ENCODE measurements at places on chromosomes 11 and 22.

DNA sequence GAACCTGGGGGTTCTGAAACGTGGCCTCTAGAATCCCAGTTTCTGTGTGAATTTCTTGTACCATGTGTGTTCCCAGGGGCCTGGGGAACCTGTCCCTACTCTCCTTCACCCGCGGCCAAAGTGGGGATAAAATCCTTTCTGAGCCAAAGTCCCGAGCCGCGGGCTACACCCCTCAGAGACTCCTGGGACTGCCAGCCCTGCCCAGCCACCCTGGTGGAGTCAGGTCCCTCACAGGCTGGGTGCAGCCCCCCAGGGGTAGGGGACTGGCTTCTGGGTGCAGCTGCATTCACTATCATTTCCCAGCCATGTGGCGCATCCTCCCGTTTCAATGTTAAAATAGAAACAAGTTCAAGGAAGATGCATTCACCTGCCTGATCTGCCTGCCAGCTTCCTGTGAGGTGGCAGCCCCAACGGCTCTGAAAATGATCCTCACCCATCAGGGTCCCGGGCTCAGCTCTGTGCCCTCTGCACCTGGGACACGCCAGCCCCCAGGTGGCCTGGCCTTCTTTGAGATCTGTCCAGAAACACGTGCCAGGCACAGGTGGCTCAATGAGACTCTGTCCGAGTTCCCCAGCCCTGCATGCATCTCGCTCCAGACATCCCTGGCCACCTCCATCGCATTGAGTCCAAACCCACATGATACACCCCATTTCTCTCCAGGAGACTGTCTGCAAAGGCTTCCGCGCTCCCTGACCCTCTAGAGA, 338.8 kb downstream of the CTTN start:
- no peak for DNase-seq

GRCh38 chr11:90434858-90435257, 212.0 kb upstream of the CHORDC1 start:
- DNase-seq = no peak

- DNase-seq = no peak
These were observed 77.2 kb upstream of the ZBED5 start for GRCh38 chr11:10935015-10935559.

DNA sequence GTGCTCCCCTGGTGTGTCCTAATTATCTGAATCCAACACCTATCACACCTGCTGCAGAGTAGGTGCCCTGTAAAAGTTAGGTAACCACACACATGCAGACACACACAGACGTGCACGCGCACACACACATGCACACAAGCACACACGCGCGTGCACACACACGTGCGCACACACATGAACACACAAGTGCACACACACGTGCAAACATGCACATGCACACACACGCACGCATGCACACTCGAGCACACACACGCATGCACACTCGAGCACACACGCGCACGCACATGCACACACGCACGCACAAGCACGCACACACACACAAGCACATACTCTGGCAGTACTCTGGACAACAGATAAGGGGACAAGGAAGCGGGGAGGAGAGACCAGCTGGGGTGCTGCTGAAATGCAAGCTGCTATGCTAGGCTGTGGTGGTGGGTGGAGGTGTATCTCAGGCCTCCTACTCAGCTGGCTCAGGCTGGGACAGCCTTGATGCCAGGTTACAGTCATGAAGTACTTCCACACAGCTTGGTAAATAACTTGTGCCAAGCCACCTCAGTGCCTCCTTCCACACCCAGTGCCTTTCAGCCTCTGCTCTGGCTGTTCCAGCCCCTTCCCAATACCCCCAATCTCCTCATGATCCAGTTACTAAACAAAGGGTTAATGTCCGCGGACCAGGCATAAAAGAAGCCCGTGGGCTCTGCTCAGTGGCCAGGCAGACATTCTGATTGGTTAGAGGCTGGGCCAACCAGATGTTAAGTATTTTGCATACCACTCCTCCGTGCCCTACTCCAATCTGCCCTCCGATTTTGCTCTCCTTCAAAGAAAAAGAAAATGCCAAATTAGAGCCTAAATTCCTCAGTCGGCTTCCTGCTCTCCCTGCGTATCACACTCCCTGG, 374.1 kb downstream of the TENM4 start:
- DNase-seq = no peak

GRCh38 chr22:47301820-47302475, 539.5 kb downstream of the TBC1D22A start:
- no peak for DNase-seq

DNA sequence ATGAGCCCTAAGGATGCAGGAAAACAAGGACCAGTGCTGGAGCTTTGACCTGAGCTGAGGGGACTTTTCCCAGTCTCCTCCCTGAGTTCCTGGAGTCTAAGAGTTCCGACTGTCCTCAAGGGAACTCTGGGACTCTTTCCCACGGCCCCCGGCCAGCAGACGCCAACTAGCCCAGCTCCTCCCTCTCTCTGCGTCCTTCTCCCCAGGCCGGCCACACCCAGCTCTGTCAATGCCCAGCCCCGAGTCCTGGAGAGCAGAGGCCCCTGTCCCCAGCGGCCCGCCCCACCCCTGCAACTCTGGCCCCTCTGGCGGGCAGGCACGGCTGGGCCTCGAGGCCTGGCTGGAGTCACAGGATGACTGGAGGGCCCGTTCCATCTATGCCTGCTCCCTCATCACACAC, 29.8 kb downstream of the NECTIN1 start:
- no peak for DNase-seq

DNA sequence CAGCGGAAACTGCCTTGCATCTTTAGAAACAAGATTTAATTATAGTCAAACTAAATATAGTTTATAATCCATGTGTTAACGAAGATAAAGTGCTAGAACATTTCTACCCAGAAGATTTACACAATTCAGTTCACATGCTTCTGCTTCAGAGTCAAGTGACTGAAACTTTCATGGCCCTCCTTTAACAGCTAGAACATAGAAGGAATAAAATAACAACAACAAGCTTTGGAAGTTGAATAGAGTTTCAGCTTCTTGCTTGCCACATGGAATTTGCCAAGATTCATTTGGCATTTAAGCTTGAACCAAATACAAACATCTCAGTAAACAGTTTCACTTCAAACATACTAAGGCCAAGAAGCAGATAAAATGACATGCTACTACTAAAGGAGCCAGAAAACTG, 676.3 kb upstream of the ANO3 start:
- DNase-seq = no peak

- no peak for DNase-seq
These were observed 41.2 kb downstream of the PDE2A start for GRCh38 chr11:72633068-72633467.

GRCh38 chr11:6365659-6366058, 24.6 kb upstream of the SMPD1 start:
- DNase-seq = no peak

DNA sequence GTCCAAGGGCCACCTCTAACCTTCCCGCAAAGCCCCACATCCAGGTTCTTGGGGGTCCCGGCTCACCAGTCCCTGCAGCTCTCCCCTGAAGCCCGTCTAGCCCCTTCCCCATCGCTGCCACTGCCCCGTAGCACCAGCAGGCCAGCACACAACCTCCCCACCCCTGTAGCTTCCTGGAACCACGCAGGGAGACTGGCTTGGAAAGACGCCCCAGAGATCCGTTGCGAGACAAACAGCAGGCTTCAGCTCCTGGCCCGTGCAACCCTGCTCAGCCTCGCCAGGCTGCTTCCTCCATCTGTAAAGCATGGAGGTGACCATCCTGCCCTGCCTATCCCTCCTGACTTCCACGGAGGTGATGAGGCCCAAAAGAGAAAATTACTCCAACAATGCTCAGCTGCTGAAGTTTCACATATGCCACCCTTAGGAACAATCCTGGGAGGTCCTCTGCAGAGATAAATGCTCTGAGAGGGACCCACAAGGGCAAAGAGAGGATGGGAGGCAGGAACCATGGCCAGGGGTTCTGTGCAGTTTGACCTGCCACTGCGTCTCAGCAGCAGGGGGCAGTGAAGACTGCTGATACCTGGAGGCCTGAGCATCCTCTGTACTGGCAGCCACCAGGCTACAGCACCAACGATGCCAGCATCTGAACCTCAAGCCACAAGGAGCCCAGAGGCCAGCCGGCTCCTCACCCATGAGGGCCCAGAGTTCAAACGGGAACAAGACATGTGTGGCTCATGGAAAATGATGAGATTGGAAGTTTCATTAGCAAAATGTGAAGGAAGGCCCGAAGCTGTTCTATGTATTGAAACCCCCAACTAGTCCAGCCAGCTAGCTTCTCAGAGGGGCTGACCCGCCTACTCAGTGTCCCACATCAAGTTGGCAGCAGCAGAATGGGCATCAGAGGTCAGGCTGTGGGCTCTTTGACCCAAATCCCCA, 16.1 kb downstream of the DGCR2 start:
- DNase-seq = peak; percentile 66

GRCh38 chr11:87397011-87397865, 359.5 kb downstream of the TMEM135 start:
- no peak for DNase-seq

DNA sequence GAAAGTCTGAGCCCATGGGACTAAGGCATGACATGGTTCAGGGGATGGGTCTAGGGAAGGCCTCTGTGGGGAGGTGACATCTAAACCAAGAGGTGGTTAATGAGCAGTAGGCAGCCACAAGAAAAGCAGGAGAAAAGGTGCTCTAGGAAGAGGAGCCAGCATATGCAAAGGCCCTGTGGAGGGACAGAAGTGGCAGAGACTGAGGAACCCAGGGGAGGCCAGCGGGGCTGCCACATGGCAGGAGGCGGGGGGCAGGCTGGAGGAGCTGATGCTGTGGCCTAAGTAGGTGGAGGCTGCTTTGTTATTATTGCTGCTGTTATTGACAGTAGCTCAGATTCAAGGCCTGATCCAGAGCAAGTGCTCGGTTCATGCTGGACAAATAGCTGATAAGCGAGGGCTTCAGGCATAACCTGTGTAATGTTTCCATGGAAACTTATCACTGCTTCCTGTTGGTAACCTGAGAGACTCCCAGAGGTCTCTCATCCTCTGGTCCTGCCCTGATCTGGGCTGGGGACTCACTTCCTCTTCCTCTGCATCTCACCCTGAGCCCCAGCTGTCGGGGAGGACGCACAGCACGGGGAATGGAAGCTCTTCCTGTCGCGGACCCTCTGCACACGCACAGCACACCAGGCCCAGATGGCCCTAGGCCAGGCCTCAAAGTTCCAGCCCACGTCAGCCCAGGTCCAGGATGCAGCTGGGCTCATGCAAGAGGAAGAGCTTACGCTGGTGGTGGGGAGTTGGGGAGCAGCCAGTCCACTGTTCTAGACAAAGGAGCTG, 75.2 kb upstream of the TP53I11 start:
- DNase-seq = peak; percentile 11

DNA sequence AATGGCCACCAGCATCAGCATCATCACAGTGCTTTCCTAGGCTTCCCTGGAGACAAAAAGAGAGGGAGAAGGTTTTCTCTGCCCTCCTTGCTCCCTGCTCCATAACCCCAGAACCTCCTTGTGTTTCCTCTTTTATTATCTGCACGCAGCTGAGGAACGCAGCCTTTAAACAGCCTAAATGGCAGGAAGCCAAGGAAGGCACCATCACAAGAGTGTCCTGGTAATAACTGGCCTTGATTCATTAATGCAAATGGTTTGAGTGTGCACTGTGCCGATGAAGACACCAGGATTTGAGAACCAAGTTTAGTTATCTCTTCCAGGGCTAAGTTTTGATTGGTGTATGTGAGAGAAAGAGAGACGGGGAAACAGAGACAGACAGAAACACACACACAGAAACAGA, 29.4 kb upstream of the DRD2 start:
- DNase-seq = no peak

DNA sequence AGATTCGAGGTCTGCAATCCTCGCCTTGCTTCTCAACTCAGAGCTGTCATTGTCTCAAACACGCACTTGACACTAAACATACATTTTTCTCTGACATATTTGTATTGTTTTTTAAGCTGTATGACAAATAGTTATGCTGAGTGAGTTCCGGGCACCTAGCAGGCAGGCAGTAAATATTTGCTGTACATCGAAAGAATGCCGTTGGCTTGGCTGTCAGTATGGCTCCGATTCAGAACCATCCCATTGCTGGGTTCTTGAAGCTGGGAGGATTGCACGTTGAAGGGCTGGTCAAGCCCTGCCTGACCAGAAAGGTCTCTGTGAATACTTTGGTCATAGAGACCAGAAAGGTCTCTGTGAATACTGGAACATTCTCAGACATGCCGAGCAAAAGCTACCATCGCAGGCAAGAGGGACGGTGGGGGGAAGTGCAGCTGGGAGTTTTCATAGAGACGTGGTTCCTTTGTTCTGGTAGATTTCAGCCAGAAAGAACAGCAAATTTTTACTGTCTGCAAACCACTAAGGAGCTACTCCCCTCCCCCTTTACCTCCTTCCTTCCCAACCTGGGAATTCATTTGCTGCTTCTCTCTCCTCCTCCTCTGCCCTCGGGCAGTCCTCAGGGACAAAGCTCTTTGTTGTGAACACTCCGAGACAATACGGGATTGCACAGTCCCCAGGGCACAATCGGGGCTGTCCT, 202.2 kb upstream of the SORL1-AS1 start:
- no peak for DNase-seq

GRCh38 chr11:125940145-125940544, 5.7 kb upstream of the VSIG10L2 start:
- DNase-seq = no peak

DNA sequence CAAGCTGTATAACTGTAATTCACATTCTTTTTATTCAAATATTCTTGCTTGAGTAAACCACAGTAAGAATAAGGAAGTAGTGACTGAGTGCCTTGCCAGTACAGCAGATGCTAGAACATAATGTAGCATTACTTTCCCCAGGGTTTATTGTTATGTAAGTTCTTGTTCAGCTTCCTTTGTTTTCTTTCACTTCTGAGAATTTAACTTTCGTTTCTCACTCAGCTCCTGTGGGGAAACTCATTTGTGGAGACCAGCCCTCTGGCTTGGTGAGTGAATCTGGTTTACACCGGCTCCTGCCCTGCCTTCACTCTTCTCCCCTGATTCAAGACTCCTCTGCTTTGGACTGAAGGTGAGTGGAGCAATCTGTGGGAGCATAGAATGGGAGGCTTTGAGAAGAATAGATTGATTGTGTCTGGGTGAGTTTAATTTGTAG, at the start of gene TRIM22:
TRIM22 (plus strand) TSS at position 240 of the 433 bp plus-strand sequence. CDS start 6,443 bp downstream, outside the sequence.
- DNase-seq = peak; percentile 24

DNA sequence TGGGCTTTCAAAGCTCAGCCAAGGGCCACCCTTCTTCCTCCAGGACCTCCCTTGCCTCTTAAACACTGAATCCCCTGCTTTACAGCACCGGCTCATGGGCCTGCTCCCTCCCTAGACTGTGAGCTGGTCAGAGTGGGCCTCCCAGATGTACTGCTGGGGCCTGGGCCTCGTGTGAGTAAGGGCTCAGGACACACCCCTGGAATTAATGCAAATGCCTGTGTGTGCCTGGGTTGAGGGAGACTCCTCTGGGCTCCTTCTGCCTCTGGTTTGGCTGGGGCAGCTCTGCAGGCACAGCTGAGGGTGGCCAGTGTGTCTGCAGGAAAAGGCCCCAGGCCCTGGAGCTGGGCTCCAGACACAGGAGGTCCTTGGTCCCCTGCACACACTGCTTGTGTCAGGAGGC, 24.2 kb downstream of the ALX4 start:
- no peak for DNase-seq

Data from G401 (cell line).